Small intestine (tissue), 16 donors: ENCODE measurements at places on chromosomes 1 and 21. TPM values are rescaled to one million over a fixed set of nuclear protein-coding genes. Genes with fewer than 3 reads are reported as not detected.

The TSSK3 gene
- not detected for polyA plus RNA-seq

GRCh38 chr1:79472067-79472656 is 465.6 kb upstream of the ADGRL4 start:
- DNase-seq: no peak

- no peak for DNase-seq
Observed at GRCh38 chr1:158227904-158228623, 26.2 kb upstream of the CD1A start.

DNA sequence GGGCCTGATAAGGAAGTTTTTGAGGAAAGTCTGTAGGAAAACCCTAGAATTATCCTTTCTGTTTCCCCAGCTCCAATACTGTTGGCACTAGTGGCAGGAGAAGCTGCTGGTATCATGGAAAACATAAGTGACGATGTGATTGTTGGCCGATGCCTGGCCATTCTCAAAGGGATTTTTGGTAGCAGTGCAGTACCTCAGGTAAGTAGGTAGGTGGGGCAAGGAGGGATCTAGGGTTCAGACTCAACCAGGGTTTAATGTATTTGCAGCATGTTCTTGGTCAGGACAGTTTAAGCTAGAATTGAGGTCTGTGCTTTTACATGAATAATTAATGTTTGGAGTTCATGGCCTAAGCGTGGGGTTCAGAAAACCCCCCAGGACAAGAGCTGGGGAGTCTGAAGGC is 62.1 kb downstream of the KDM1A start:
- DNase-seq: no peak

- no peak for DNase-seq
Observed at GRCh38 chr1:55993646-55994318, 585.6 kb downstream of the PLPP3 start.
